ENCODE measurements at places on chromosomes 16 and 17.

- no peak for DNase-seq
Observed at GRCh38 chr16:3112881-3113574, 642 bp downstream of the ZNF205 start.

GRCh38 chr17:27553019-27553511, 77.9 kb upstream of the LGALS9 start:
- no peak for DNase-seq

GRCh38 chr17:66435182-66435581, 132.8 kb downstream of the PRKCA start:
- DNase-seq = no peak

DNA sequence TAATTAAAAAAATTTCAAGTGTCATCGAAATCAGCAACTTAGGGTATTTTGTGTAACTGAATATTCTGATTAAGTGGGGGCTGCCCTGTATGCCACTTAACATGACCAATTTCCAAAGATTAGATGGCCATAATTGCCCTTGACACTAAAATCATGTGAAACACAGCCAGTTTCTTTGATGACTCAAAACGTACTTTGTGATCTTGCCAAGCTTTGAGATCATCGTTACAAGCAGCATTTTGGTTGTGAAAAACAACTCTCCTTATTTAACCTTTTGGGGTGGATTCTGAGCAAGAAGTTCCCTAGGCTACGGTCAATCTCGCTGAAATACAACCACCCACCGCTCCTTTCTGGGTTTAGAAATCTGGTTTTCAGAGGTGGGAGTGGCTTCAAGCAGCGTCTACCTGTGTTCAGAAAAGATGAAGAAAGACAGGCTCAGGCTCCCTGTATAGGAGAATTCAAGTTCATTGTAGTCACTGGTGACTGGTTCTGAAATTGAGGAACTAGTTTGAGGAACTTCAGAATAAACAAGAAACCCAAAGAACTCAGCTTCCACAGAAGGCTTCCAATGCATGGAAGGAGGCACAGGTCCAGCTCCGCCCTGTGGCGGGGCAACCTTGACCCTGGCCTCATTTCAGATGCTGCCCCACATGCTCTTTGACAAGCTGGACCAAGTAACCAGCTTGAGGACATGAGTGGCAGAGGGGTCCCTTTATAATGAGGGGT, 9.4 kb downstream of the MAP3K14 start:
- peak; percentile 85 for DNase-seq

DNA sequence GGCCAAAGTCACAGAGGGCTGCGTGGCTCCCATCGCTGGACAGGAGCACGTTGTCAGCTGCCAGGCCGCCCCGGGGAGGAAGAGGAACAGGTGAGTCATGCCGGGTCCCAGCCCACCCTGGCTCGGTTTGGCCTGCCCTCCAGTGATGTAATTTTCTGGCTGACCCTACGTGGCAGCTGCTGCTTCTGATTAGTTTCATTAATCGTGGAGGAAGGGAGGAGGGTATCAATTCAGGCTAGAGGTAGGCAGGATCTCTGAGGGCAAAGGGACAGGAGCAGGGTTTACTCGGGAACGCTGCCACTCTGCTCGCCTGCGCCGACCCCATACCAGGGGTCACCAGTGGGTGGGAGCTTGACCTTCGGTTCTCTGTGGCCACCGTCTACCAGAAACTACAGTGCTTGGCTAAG, 11.7 kb upstream of the SPATA32 start:
- no peak for DNase-seq

- no peak for DNase-seq
Observed at GRCh38 chr17:57516290-57517230, 228.5 kb downstream of the CCDC182 start.

GRCh38 chr16:59597269-59597668, 863.2 kb upstream of the GOT2 start:
- DNase-seq = no peak

DNA sequence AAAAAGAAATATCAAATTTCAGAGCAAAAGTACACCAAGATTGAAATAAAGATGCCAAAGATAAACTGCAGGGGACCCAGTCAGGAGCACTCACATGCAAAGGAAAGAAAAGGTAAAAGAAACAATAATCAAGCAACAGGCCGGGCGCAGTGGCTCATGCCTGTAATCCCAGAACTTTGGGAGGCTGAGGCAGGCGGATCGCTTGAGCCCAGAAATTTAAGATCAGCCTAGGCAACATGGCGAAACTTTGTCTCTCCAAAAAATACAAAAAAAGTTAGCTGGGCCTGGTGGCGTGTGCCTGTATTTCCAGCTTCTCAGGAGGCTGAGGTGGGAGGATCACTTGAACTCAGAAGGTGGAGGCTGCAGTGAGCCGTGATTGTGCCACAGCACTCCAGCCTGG, 107.6 kb upstream of the SMURF2 start:
- DNase-seq = no peak

- DNase-seq = no peak
Observed at GRCh38 chr17:59365383-59365981, 34.0 kb downstream of the YPEL2 start.

DNA sequence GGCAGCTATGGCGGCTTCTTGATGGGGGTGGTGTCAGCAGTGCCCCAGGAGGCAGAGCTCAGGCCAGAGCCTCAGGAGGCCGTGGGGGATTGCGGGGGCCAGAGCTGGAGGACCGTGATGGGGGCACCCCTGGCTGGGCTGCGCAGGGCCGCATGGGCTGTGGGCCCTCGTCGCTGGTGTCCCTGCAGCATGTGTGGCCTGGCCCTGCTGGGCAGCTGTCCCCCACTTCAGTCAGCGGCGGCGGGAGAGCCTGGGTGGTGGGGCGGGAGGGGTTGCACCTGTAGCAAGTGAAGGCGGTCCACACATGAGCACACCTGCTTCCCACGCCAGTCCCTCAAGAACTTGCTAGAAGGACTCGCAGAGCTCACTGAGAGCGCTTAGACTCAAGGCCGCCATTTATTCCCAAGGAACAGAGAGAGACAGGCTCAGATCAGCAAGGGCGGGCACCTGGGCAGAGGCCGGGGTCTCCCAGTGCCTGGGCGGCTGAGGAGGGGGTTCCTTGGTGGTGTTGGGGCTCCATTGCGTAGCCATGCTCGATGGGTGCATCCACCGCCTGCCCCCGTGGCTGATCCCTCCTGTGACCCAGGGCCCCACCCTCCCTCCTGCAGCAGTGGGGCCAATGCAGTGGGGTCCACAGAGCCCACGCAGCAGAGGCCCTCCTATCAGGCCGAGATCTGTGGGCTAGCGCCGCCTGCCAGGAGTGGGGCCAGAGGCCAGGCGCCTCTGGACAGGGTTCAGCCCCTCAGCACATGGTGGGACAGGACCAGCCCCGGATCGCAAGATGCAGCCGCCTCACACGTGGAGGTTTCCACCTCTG, 15.7 kb downstream of the PRSS27 start:
- no peak for DNase-seq

- no peak for DNase-seq
Observed at GRCh38 chr16:58120234-58120633, 8.9 kb downstream of the CFAP20 start.

DNA sequence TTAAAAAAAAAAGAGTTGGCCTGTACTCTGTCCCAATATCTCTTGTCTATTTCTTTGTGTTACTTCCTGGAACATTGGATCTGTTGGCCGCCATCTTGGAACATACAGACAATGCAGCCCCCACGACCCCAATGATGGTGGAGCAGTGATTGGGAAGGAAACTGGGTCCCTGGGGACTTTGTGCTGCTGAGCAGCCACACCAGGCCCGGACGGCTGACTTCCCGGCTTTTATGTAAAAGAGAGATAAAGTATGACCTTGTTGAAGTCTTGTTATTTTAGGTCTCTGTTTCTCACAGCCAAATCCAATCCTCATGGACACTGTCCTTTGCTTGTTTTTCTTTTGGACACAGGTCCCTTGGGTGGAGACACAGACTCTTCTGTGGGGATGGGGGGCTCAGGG, 204.5 kb downstream of the SALL1 start:
- no peak for DNase-seq

- DNase-seq = no peak
Observed at GRCh38 chr17:58884161-58884560, 128.5 kb downstream of the PPM1E start.

DNA sequence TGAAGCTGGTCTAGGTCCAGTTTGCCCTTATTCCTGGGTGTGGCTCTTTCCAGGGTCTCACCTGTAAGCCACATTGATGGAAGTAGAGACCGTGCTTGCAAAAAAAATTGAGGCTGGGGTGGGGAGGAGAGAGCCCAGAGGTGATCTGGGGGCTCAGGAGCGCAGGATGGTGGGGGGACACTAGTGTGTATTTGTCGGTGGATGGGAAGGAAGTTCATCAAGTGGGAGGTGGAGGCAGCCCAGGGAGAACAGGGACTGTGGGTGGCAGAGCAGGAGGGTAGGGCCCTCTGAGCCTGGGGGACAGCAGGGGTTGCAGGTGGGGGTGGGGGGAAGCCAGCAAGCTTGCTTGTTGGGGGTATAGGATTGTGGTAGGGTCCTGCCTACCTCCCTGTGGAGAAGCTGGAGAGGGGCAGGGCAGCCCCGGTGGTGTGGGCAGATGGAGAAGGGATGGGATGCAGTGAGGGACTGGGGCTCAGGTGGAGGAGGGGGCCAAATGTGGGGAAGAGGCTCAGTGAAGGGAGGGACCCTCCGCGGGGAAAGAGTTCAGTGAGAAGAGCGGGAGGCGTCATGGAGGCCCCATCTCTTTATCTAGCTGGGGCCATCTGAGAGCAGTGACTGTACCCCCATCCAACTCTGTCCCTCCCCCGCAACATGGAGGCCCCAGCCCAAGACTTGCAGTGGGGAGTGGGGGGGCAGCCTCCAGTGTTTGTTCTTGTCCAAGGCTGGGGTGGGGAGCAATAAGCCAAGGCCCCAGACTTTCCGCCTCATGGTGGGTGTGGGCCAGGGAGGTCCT, 17.2 kb upstream of the TMEM92 start:
- DNase-seq = no peak

DNA sequence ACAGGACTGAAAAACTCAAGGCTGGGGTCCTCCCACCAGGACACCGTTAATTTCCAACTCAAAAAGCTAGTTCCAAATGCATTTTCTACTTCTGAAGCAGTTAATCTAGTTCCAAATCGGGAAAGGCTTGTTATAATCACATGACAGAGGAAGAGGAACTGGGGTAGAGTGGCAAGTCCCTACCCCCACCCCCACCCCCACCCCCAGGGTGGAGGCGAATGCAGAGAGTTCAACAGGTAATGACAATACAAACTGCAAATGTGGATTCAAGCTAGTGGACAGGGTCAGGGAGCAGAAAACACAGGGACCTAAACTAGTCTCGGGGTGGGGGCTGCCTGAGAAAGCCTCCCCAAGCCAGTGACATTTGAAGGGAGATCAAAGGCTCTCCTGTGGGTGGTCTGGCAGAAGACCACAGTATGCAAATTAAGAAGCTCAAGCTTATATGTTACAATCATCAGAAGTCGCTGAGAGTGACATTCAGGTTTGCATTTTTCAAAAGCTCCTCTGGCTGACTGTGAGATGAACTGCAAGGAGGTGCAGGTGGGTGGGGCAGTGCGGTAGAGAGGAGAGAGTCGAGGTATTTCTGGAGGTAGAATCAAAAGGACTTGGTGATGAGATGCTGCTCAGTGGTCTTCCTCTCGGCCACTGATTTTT, 56.4 kb upstream of the SLC25A19 start:
- no peak for DNase-seq

DNA sequence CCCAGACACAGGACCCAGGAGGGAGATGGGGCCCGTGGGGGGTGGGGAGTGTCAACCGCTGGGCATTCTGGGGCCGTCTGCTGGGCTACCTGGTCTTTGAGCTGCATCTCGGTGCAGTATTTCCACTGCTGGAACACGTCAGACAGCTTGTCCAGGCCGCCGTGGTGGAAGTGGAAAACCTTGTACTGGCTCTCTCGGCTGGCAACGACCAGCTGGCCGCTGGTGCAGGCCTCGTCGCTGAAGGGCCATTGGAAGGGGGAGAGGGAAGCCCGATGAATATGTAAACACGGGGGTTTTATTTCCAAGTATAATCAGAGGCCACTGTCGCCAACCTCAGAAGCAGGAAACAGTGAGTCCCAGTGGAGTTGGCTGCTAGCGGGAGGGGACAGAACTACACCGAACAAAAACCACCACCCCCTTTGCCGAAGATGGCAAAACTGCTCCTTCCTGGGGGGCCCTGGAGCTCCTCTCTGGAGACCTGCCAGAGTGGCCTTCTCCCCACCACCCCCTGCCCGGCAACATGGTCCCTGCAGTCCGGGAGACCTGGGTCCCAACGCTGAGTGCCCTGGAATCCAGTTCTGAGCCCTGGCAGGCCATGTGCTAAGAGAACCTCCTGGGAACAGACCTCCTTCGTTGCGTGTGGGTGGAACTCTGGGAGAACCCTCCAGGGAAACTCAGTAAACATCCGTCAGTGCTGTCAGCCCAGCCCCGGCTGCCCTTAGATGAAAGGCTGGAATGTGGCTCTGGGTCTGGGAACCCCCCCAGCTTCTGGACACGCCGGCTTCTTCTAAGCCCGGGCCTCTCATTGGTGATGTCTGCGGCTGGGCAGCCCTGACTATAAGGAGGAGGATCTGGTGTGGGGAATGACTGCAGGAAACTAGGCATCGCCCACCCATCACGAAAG, 84.1 kb downstream of the TBC1D16 start:
- DNase-seq = no peak

DNA sequence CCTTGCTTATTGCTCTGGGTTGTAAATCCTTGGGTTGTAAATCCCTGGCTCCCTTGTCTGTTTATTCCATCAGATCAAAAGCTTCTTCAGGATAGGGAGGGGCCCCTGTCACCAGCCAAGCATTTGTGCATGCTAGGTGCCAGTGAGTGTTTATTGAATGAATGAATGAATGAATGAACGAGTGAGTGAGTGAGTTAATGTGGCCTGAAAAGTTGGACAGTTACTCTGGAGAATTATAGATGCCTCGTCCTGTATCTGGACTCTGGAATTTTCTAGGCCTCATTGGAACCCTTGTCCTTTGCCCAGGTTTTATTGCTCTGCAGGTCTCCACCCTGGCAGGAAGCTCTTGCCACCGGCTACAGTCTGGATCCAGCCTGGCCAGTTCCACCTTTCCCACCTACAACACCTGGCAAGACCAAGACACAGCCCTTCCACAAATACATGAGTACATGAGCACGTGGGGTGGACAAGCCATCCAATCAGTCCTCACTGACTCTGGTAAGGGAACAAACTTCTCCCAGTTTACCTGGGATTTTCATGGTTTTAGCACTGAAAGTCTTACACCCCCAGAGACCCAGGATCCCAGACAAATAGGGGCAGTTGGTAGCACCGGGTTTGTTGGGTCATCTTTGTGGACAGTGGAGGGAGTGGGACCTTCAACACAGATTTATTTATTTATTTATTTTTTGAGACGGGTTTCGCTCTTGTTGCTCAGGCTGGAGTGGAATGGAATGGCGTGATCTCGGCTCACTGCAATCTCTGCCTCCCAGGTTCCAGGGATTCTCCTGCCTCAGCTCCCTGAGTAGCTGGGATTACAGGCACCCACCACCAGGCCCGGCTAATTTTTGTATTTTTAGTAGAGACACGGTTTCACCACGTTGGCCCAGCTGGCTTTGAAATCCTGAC, 14.7 kb upstream of the CDH1 start:
- no peak for DNase-seq

GRCh38 chr17:732902-733720, 715 bp downstream of the TLCD3A start:
- no peak for DNase-seq

- no peak for DNase-seq
Observed at GRCh38 chr16:15034266-15035162, 21.4 kb downstream of the NTAN1 start.

GRCh38 chr17:19303367-19303776, 59.2 kb downstream of the B9D1 start:
- DNase-seq = no peak

GRCh38 chr17:69607162-69607834, 192.8 kb downstream of the MAP2K6 start:
- peak; percentile 66 for DNase-seq
